ENCODE measurements at places on chromosomes 3 and 15.
A peak's percentile ranks its signal among the peaks of the same experiment; 100 is the strongest.

- DNase-seq: no peak
Observed at GRCh38 chr3:73493543-73494308, 131.0 kb downstream of the PDZRN3 start.

DNA sequence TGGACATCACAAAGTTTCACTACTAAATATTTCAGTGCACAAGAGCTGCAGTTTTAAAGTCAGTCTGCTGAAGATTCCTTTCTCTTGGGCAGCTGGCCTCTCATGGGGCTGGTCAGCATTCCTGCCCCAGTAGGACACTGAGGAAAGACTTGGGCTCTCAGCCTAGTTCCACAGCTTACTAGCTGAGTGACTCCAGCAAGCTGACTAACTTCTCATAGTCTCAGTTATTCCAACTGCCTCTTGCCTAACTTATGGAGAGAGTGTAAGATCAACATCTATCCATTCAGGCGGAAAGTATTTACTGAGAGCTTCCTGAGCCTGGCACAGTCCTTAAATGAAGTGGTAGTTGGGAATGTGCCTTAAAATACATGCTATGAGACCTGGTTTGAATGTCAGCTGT, 27.0 kb downstream of the TM4SF4 start:
- no peak for DNase-seq

DNA sequence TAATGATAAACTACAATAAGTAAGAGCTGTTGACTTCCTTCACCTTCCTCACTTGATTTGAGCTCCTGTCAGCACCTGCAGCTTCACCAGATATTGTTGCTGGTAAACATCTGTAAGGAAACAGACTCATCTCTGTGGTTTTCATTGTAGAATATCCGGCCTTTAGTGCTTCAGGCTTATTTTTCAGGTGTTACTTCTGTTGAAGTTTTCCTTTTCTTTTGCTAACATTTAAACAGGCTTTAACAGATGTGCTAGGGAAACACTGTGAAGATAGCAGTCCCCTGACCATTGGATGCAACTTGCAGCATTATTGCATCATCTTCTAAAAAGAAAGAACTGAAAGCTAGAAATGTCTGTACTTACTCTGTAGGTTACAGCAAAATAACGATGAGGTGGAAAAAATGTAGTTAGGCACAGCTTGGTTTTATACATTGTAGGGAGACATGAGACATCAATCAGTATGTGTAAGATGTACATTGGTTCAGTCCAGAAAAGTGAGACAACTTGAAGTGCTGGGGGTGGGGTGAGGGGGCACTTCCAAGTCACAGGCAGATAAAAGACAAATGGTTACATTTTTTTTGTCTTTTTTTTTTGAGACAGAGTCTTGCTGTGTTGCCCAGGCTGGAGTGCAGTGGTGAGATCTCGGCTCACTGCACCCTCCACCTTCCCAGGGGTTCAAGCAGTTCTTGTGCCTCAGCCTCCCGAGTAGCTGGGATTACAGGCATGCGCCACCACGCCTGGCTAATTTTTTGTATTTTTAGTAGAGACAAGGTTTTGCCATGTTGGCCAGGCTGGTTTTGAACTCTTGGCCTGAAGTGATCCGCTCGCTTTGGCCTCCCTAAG, 10.2 kb downstream of the EDEM1 start:
- DNase-seq: no peak

- no peak for DNase-seq
Observed at GRCh38 chr3:119481079-119481478, 12.3 kb downstream of the POGLUT1 start.

DNA sequence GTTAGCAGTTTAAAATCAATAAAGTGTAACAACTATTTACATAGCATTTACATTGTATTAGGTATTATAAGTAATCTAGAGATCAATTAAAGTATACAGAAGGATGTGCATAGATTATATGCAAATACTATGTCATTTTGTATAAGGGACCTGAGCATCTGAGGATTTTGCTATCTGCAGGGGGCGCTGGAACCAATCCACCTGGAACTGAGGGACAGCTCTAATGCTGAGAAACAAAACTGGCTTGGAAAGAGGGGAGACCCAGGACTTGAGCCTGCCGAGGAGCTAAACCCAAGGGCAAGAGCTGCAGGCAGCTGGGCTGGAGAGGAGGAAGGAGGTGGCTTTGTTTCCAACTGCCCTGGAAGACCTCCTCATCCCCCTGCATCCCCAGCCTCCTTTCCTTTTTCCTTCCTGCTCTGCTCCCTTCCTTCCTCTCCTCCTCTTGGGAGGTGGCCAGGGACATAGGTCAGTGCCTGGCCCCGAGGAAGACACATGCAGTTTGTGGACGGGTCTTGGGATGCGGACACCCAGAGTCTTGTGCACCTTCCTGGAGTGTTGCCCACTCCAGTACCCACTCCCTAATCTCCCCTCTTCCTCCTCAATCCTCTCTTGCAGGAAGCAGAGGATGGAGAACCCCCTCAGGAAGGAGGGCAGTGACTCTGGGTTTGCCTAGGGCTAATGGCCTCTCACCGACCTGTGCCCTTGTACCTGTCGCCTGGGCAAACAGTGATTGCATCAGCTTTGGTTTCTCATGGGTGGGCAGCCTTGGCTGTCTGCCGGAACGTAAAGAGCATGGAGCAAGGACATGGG, 825 bp upstream of the RTP3 start:
- DNase-seq: no peak

- DNase-seq: no peak
Observed at GRCh38 chr3:129346695-129347457, 68.2 kb downstream of the HMCES start.

DNA sequence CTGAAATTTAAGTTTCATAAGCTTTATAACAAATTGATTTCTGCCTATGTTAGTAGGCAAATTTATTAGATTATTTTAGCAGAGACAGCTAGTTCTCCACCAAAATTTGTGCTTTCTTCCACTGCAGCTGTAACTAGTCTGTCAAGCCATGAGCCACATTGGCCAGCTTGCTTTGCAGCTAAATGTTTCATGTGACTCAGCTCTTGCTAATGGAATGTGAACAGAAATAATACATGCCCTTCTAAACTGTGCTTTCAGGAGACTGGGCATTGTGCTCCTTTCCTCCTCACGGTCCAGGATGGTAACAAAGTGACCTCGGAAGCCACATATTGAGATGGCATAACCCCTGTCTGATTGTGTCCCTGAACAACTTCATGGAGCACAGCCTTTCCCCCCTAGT, 51.3 kb upstream of the KPNA4 start:
- DNase-seq: no peak

DNA sequence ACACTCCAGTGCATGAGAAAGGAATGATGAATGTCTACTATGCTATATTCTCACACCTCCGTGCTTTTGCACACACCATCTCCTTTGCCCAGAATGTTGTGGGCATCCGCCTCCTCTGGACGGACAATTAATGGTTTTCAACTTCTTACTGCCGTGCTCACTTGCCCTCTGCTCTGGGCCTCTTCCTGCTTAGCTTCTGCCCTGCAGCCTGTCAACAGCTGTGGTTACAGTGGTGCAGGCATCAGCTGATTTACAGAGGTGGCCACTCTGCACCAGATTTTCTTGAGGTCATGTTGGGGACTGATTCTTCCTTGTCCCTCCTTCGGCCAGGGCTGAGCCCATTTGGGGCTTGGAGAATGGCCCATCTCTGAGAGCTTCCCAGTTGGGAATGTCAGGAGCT, 56.5 kb upstream of the TMEM115 start:
- DNase-seq: no peak

DNA sequence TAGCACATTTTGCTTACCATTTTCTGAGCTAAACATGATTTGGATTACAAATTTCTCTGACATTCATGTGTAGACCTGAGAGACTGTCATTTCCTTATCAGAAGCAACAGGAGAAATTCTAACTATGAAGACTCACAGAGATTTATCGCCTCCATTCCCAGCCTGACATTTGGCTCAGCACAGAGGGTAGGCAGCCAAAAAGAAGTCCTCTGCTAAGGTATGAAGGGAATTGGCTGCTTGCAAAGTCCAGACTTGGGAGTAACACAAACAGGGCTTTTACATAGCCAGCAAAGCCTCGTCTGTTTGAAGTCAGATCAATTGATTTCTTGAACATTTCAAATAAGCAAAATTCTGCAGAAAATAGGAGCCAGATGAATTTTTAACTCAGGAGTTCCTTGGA, 57.0 kb upstream of the CMSS1 start:
- DNase-seq: no peak

DNA sequence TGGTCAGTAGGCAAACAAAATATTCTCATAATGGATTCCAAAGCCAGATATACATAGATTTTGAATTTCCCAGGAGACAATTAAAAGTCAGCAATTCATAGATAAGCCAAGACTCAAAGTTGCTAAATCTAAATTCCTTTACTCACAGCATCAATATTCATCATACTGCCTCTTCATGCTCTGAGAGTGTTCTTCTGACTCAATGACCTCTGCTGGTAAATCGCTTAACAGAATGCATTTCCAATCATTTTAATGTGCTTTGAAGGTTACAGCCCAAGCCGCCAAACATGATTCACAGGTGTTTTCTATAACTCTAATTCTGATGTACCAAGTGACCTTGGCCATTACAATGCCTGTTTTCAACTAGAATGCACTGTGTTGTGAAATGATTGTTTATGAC, 24.2 kb upstream of the SLC4A7 start:
- DNase-seq: no peak

DNA sequence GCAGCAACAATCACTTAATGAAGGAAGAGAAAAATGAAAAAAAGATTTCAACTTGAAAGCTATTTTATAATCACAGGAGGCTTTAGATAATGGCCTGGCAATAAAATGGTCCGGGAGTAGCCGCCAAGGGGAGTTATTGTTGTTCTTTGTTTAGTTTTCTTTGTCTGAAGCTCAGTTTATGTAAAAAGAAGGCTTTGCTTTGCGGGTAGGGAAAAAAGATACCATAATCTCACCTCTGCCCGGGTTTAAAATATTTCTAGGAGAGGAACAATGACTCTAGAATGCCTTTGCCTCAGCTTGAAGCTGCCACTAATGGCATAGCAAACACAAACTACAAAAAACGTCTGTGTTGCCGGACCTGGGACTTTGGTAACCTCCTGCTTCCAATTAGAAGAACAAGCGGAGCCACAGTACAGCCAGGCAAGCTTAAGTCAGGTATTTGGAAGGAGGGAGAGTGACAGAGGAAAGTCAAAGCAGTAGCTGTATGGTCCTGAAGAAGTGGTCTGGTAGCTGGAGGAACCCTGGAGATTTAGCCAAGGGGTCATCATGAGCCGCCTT, 764.5 kb downstream of the TUSC7 start:
- DNase-seq: peak; percentile 35

GRCh38 chr15:75811626-75812025, 31.6 kb upstream of the UBE2Q2 start:
- no peak for DNase-seq

DNA sequence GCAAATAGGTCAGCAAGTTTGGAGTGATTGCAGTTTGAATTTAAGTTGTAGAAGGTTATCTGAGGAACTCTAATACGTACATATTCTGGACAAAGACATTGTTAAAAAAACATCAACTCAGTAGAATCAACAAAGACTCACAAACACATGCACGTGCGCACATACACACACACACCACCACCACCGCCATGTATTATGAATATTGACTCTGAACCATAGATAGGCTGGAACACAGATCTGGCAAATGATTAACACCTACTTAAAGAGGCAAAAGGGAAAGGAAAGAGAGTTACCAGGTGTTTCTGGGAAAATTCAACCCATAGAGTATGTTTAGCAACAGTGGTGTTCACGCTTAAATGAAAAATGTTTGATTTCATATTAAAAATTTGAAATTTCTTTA, 334.2 kb upstream of the ALCAM start:
- no peak for DNase-seq

DNA sequence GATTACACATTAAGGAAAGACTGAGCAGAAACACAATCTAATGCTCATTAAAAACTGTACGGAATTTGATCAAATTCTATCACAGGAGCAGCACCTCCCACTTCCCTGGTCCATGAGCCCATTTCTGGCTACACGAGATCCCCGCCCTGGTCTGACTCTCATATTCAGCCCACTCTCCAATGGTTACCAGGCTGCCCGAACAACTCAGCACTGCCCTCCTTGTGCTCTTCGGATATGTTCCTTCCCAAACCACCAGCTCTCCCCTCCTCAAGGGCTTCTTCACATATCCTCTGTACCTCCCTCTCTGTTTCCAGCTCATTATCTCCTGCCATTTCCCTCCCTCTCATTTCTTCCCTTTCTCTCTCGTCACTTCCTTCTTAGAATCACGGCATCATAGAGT, 180.5 kb downstream of the RSL24D1 start:
- no peak for DNase-seq

- no peak for DNase-seq
Observed at GRCh38 chr3:153182501-153183293, 20.7 kb downstream of the RAP2B start.

GRCh38 chr3:73614419-73614818, 10.3 kb downstream of the PDZRN3 start:
- DNase-seq: no peak

- DNase-seq: no peak
Observed at GRCh38 chr3:59499954-59500353, 450.1 kb upstream of the CFAP20DC start.

DNA sequence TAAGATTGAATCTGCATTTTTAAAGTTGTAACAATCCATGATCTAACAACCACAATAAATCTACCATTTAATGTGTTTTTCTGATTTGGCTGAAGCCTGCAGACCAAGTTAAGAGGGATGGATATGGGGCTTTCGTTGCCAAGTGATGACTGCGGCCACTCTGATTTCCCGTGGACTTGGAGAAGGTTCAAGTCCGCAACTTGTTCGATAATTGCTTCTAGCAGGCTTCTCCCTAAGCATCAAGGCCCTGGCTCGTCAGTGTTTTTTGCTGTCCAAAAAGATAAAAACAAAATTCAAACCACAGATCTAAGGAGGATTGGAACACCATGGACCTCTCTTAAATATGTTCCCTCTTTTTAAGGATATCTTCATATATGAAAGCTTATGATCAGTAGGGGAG, 256.6 kb downstream of the CNTN3 start:
- no peak for DNase-seq

- no peak for DNase-seq
Observed at GRCh38 chr3:72345237-72345878, 502.9 kb downstream of the SHQ1 start.

- DNase-seq: no peak
Observed at GRCh38 chr15:31391687-31392671, 65.3 kb downstream of the KLF13 start.

- no peak for DNase-seq
Observed at GRCh38 chr3:45950686-45951600, 7.7 kb downstream of the CXCR6 start.

DNA sequence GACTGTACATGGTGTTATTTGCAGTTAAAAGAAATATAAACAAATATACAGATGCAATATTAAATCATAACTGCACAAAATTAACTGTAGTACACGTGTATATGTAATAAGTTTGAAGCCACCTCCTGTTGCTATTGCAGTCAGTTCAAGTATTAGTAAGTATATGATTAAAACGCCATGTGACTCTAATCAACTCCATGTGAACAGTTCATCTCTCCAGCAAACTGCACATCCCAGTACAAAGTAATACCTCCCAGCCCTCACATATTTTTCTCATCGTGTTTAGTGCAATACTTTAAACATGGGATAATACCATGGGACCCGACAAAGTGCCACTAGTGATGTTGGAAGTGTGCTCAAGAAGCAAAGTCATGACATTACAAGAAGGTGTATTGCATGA, 34.6 kb downstream of the PDCD10 start:
- DNase-seq: no peak
